Panc1 (cell line): ENCODE measurements at places on chromosomes 13 and 19.

DNA sequence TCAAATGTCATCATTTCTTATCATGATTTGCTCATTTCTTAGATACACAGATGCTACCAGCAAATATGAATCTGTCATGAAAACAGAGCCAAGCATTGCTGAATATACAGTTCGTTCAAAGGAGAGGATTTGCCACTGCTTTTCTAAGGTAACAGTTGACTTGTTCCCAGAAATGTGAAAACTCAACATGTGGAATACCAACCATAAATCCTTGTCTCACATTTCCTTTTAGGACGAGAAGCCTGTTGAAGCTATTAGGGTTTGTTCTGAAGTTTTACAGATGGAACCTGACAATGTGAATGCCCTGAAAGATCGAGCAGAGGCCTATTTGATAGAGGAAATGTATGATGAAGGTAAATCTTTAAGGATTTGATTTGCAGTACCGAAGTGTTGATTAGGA, 86.7 kb downstream of the DNAJC3 start:
- no peak for DNase-seq

DNA sequence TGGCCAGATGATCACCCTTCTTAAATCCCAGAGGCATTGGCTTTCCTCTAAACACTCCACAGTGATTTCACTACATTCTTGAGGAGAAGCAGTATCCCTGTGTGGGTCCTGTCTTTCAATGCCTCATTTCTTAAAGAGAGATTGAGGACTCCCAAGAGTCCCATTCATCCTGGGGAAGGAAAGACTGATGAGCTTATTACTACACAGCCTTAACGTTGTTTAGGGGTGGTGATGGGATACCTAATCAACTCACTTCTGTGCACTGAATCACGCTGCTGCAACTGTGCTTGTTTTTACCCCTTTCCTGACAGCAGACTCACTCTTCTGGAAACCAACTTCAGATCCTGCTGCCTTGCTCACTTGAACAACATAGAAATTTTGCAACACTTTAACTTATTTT, 203.1 kb downstream of the RGCC start:
- DNase-seq, result no peak

GRCh38 chr19:40213882-40214570, 4.2 kb downstream of the TTC9B start:
- DNase-seq, result no peak

GRCh38 chr13:113981194-113981605, 7.3 kb upstream of the C13orf46 start:
- no peak for DNase-seq

GRCh38 chr13:34640179-34640992, 301.7 kb upstream of the NBEA start:
- DNase-seq, result no peak

- DNase-seq, result no peak
Observed at GRCh38 chr13:103634066-103634465, 567.8 kb upstream of the SLC10A2 start.

DNA sequence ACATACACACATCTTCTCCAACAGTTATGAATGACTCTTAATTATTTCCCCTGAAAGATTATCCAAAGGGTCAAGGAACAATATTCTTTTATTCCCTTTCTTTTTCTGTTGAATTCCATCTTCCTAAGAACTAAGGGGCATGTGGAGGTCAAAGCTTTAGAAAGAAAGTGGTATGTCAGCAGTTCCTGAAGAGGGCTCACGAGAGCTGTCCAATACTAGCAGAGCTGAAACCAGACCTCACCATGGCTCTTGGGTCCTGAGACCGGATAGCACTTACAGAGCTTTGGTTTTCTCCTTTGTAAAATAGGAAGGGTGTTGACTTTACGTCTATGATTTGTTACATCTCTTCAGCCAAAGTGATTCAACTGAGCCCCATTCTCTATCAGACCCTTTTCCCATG, 109.8 kb upstream of the FREM2 start:
- DNase-seq, result no peak

DNA sequence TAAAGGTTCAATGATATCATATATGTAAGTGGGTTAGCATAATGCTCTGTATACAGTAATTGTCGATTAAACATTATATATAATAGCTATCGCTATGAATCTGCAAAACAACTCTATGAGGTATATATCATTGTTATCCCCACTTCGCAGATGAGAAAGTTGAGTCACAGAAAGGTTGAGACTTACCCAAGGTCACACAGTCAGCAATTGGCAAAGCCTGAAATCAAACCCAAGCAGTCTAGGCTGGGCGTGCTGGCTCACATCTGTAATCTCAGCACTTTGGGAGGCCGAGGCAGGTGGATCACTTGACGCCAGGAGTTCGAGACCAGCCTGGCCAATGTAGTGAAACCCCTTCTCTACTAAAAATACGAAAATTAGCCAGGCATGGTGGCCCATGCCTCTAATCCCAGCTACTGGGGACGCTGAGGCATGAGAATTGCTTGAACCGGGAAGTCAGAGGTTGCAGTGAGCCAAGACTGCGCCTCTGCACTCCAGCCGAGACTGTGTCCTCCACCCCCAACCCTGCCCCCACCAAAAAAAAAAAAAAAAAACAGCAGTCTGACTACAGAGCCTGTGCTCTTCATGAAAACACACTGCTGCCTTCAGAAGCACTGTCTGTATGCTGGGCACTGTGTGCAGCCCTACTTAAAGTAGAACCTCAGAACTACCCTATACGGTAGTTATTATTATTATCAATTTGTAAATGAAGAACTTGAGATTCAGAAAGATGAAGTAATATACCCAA, 1.3 kb downstream of the HSPBP1 start:
- DNase-seq, result no peak
